NCI-H2171 treated with DMSO at 0.1 percent for 48 hours (cell line): ENCODE measurements at places on chromosomes 7 and 10.
A peak's percentile ranks its signal among the peaks of the same experiment; 100 is the strongest.

- DNase-seq: no peak
These were observed 22.2 kb downstream of the LBX1 start for GRCh38 chr10:101207026-101207425.

- no peak for DNase-seq
These were observed 30.2 kb downstream of the KDM7A start for GRCh38 chr7:140146574-140146973.

DNA sequence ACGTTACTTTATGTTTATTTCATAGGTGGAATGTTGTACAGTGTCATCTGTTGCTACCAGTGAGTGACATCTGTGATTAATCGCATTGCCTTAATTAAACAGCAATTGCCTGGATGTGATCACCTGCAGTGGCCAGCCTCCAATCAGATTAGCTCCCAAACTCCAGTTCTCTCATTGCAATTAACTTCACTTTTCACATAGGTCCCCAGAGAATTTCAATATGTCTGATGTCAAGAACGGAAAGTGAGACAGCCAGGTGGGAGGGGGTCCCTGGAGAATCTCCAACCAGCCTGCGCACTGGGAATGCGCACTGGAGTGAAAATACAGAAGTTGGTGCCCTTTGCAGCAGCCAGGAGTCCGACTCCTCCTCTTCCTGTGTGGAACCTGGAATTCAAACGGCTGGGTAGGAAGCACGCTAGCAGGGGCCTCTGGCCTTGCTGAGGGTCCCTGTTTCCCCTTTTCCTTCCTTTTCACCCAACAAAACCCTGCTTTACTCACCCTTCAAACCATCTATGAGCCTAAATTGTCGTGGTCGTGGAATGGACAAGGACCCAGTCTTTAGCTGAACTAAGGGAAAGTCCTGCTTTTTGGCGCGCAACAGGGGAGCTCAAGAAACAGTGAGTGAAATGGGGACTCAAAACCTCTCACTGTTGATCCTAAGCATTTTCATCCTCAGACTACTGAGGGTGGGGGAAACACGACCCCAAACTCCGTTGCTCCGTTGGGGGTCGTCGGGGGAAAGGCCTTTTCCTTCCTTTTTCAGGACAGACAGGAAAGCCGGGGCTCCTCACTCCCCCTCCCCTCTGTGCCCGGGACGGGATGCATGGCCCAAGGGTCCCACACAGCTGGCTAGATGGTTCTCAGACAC is 1355.5 kb upstream of the LRRTM3 start:
- DNase-seq: peak; percentile 95

GRCh38 chr10:35172574-35172973 is 45.9 kb downstream of the CREM start:
- DNase-seq: no peak

GRCh38 chr7:121575194-121575765 is 179.2 kb upstream of the FAM3C start:
- peak; percentile 27 for DNase-seq

DNA sequence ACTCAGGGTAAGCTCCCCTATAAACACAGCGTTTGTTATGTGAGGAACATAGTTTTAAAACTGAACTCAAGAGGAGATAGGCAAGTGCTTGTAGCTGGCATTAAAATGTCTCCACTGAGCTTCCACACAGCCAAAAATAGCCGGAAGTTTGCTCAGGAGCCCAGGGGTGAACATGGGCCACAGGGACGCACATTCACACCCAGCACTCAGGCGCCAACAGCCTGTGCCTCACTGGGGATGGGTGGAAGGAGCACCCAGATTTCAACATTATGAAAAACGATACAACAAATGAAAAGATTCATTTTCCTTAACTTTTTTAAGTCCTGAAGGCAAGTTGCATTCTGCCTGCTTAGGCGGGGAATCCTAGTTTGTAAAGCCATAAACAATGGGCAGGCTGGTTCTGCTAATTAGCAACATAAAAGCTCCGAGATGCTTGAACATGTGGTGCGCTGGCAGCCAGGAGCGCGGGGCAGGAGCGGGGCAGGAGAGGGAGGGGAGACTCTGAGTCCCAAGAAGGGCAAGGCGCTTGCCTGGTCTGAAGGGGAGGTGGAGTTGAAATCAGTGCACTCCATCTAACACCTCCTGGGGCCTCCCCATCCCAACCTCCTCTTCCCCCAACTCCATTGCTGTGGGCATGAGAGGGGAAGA is 235.9 kb downstream of the COBL start:
- peak; percentile 24 for DNase-seq

DNA sequence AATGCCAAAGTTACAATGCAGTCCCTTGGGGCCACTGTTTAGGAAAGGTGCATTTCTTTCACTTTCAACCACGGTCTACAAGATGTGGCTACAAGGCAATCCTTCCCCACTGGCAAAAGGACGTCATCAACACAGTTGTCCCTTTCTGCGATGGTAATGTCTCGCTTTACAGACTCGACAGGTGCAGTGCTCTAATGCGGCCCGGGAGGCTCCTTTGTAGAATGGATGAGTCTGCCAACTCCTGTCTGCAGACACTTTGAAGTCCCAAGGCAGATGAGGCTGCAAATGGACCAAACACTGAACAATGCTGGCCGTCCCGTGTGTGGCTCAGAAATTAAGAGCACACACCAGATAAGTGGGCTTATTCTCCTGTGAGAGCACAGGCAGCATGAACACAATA is 133.7 kb downstream of the PIP4K2A start:
- DNase-seq: peak; percentile 54
